ENCODE measurements at places on chromosomes 16 and 17.

GRCh38 chr17:63698886-63699637, 863 bp downstream of the LIMD2 start:
- no peak for DNase-seq

GRCh38 chr16:4744555-4745273, 10.4 kb downstream of the DNAAF8 start:
- no peak for DNase-seq

DNA sequence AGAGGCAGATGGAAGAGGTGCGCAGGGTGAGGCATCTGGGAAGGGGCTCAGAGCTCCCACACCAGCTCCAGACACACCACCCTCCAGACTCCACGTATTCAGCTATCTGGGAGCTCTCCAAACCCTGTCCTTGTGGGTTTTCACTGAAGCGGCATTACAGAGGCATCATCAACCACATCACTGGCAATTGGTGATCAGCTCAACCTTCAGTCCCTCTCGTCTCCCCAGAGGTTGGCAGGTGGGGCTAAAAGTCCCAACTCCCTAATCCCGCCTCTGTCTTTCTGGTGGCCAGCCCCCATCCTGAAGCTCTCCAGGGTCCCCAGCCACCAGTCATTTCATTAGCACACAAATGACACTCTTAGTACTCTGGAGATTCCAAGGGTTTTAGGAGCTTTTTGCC, 123.9 kb downstream of the KCNJ12 start:
- no peak for DNase-seq

- no peak for DNase-seq
These were observed 12.4 kb upstream of the GFAP start for GRCh38 chr17:44927696-44928095.

GRCh38 chr17:34371405-34372100, 8.5 kb upstream of the CCL1 start:
- DNase-seq, result no peak

DNA sequence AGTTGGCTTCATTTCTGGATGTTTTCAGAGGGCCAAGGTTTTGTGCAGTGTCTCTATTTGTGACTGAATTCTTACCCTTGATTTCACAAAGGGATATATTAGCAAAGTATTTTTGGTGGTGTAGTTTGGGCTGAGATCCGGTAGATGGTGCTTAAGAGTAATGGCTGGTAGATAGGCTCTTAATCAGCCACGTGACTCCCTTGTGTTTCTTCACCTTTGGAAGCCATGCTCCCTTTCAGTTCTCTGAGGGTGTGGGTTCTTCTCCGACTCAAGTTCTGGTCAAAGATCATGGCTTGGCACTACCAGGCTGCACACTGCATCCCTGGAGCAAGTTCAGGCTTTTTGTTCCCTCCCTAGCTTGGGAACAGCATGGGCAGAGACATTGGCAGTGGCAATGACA, 887.3 kb downstream of the CDH8 start:
- DNase-seq, result no peak

DNA sequence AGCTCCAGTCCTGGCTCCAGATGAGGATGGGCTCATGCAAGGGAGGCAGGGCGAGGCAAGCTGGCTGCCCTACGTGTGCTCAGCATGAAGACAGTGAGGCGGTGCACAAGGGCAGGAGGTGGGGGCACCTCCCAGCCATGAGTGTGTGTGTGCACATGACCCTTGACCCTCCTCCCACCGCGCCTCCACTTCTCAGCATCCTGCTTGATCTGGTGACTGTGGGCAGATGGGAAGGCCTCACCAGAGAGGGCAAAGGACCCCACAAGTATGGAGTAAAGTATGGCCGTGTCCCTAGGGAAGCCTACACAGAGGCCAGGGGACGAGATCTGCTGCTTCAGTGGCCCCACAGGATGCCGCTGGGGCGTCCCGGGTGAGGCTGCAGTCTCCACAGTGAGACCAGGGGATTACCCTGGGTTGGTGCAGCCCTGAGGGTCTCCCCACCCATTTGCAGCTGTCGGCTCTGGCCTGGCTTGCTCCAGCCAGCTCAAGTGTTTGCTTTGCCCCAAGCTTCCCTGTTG, 7.9 kb upstream of the RNF222 start:
- DNase-seq, result no peak

- no peak for DNase-seq
These were observed 190.4 kb downstream of the SALL1 start for GRCh38 chr16:50960517-50961202.

DNA sequence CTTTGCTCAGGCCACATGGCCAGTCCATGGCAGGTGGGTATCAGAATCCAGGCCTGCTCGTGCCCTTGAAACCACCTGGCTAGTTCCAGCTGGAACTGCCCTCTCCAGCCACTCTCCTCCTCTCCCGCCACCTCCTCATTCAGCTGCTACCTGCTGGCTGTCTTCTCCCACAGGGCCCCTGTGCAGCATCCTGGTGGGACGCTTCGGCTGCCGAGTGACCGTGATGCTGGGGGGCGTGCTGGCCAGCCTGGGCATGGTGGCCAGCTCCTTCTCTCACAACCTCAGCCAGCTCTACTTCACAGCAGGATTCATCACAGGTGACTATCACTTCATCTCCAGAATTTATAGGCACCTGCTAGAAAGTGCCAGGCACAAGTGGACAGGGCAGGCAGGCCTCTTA, 10.1 kb downstream of the SLC16A5 start:
- DNase-seq, result no peak

DNA sequence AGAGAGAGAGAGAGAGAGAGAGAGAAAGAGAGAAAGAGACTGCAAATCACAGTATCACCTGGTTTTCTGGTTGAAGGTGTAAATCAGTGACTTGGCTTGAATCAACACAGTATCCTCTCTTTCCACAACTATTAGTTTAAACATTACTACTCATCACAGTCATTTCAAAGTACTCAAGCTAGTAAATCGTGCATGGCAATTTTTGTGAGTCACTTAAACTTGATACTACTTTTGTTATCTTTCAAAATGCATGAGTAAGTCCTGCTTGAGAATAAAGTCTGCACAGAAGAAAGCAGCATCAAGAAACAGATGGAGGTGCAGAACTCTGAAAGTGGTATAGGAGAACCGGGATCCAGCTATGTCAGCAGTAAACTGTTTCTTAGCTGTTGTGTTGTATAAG, 535.4 kb downstream of the CDH8 start:
- DNase-seq, result no peak

DNA sequence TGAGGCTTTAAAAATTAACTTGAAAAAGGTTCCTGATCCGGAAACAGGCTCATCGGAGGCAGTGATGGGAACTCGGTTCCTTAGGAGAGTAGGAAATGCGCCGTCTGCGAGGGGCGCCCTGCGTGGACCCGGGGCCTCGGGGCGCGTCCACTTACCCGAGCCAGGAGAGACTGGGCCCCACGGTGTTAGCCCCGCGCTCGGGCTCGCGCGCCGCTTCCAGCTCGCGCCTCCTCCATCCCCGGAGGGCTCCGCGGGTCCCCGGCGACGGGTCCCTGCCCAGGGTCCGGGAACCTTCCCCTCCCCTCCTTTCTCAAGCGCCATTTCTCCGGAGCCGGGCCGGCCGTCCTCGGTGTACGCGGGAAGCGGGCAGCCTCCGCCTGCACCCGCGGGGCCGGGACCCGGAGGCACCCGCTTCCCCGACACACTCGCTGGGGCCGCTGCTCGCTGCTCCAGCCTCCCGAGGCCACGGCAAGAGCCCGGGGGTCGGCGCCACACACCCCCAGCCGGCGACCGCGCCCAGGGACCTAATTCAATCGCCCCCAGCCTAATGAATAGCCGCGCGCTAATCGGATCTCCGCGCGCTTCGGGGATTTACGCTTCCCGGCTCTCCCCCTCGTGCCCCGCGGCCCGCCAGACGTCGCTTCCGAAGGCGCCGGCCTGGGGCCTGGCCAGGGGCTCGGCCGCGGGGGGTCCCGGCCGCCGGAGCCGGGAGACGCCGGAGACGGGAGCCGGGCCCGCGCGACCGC, 2.2 kb upstream of the BAHCC1 start:
- no peak for DNase-seq

- no peak for DNase-seq
These were observed 5.4 kb downstream of the ALYREF start for GRCh38 chr17:81885869-81886548.

- DNase-seq, result no peak
These were observed 13.8 kb downstream of the RIPOR1 start for GRCh38 chr16:67542464-67542863.

DNA sequence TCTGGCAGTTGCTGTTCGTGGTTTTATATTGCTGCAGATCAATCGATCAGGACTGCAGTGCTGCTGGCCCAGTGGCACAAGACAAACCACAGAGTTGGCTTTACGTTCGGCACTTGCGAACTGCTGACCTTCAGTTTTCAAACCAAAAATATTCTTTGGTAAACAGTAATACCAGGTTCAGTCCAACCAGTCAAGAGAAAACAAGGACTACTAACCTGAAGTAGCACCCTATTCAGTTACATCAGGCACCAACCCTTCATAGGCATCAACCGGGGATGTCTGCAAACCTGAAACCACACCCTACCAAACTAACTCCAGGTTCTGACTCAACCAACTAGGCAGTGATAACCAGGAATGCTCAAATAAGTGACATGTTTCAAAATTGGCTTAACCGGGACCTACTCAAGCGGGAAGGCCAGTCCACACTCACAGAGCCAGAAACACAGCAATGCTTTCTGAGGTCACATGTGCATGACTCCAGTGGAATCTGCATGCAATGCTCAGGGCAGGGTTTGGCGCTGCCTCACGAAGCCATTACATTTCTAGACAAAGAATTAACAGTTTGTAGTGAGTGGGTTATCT, 91.1 kb downstream of the SMG6 start:
- DNase-seq, result no peak

GRCh38 chr17:36510636-36511035, 24.0 kb downstream of the MYO19 start:
- no peak for DNase-seq

GRCh38 chr17:8803531-8804420, 4.6 kb upstream of the MFSD6L start:
- no peak for DNase-seq

- DNase-seq, result no peak
These were observed 2.3 kb downstream of the DNASE1 start for GRCh38 chr16:3656491-3657468.

DNA sequence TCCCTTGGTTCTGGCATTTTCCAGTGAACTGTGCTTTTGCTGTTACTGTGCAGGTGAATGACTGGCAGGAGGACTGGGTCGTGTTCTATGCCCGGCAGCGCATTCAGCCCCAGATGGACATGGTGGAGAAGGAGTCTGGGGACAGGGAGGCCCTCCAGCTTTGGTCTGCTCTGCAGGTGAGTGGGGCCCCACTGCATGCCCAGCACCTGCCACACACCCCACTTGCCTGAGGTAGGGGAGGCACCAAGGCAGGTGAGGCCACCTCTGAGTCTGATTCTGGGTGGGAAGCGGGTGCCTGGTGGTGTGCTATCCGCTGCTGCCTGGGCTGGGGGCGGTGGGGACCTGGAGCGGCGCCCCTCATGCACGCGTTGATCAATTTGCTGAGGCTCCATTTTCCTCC, 9.0 kb upstream of the FN3K start:
- DNase-seq, result no peak

- no peak for DNase-seq
These were observed 53.2 kb upstream of the TRAP1 start for GRCh38 chr16:3770530-3770929.

- no peak for DNase-seq
These were observed 23.4 kb downstream of the NME2 start for GRCh38 chr17:51189628-51190027.

GRCh38 chr16:76529120-76529519, 251.9 kb downstream of the CNTNAP4 start:
- no peak for DNase-seq

DNA sequence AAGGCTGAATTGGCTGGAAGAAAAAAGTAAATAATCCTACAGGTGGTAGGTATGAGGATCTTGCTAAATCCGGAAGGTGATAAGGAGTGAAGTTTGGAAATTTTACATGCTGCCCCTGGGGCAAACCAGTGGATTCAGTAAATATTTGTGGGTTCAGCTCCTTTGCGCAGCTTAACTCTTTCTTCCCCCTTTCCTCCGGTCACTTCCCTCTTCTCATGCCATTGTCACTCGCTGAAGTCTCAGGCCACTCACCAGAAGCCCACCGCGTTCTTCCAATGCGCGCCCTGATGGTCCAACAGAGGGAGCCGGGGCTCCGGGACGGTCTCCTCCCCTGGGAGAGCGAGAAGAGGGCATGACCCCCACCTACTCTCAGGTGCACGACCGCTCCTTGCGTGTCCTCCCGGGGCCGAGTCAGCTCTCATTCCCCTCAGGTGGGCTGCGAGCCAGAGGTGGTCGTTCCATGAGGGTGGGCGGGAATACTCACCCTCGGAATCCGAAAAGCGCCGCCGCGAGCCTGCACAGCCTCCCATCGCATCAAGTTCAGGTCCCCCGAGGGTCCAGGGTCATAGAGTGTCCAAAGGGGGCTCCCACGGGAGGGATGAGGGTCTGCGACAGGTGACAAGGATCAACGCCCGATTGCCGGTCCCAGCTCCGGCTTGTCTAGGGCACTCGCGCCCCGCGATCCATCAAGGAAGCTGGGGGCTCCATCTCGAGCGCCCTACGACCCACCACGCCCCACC, 474 bp downstream of the CLN3 start:
- DNase-seq, result no peak

DNA sequence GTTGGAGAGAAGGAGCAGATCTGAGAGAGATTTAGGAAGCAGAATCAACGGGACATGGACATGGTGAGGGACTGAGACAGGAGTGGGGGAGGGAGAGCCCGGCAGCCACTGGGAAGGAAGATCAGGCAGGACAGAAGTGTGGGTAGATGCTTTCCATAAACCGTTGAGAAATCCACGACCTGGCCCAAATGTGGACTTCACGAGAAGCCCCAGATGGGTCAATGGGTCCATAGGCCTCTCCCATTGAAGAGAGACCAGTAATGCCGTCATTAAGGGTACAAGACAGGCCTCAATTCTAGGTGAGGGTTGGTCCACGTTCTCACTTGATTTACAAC, 530 bp upstream of the CCL22 start:
- no peak for DNase-seq

- DNase-seq, result no peak
These were observed at the start of gene ADAP2 for GRCh38 chr17:30921544-30922196. ADAP2 (plus strand) TSS chr17:30921945; CDS start chr17:30922015, 70 bp downstream.

DNA sequence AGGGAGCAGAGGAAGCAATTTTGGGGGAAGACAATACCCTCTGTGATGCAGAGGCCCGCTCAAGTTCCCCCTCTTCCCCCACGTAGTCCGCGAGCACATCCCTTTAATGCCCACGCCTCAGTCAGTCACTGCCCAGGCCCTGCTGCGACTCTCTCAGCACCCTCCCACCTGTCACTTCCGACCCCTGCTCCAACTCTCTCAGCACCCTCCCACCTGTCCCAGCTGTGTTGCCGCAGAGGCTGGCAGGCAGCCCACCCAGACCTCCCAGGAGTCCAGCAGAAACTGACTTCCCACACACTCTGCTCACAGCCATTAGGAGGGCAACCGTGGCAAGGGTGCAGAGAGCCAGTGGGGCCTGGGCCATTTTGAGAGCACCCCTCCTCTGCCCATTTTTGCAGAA, 92.7 kb downstream of the WSCD1 start:
- no peak for DNase-seq

GRCh38 chr16:10606607-10607006, 26.2 kb upstream of the EMP2 start:
- DNase-seq, result no peak

GRCh38 chr16:30808146-30808545, 21.1 kb upstream of the ZNF629 start:
- no peak for DNase-seq

- no peak for DNase-seq
These were observed 1.1 kb downstream of the SPECC1 start for GRCh38 chr17:20010099-20010863.
